RWPE1 (cell line): ENCODE measurements at places on chromosomes 2 and 18.

DNA sequence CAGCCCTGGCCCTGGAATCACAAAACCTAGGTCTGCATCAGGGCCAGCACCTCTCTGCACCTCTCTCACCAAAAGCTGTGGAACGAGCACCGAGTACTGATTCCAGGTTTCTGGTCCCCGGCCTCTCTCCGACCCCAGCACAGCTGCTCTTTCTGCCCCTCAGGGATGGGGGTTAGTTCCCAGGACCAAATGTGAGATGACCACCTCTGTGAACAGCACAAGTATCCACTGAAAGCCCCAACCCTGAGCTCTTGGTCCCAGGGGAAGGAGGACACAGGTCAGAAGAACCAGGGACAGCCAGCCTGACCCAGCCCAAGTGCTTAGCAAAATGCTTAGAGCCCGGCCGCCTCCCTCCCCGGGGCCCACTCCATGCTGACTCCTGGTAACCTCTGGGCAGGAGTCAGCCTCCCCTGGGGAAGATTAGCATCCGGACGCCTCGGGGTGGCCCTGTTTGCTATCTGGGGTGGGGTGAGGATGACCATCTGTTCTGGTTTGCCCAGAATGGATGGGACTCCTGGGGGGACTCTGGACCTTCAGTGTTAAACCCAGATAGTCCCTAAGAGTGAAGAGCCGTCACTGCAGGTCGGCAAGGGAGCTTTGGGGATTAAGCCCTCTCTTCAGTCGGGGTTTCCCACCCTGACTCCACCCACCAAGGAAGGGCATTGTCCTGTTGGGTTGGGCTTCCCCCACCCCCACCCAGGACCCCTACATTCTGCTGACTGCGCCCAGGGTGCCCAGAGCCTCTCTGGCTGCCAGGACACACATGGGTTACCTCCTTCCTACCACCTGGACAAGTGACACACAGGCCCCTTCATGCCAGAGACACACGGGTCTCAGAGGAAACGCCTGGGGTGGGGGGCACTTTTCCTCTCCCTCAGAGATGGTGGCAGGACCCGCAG lies 9.4 kb upstream of the GPR55 start:
- no peak for DNase-seq

GRCh38 chr2:42860319-42861094 lies 68.1 kb upstream of the HAAO start:
- DNase-seq = no peak

DNA sequence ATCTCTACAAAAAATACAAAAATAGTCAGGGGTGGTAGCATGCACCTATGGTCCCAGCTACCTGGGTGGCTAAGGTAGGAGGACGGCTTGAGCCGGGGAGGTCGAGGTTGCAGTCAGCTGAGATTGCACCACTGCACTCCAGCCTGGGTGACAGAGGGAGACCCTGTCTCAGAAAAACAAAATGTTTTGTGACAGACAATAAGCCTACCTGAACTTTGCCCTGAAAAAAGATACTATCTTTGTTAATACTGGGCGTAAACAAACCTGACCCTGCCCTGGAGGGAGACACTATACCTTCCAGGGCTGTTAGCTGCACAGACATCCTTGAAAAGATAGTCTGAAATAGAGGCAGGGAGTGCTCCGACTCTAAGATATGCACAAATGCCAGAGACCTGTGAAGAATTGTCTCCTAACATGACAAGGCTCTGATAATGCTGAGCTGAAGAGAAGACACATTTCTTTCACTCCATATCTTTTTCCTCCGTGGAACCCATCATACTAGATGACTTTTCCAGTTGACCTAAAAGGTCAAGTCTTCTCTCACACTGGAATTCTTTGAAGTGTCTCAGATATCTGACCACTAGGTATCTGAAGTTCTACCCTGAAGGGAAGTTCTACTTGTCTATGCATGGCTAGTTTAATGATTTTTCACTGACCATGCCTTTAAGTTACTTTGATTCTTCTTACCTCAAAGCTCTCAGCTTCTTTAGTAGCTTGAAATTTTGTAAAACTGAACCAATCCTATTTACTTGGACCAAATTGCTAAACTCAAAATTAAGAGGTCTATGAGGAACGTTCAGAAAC lies 20.9 kb upstream of the HK2 start:
- no peak for DNase-seq

GRCh38 chr18:11868230-11868629 lies 17.0 kb downstream of the CHMP1B start:
- DNase-seq = no peak

DNA sequence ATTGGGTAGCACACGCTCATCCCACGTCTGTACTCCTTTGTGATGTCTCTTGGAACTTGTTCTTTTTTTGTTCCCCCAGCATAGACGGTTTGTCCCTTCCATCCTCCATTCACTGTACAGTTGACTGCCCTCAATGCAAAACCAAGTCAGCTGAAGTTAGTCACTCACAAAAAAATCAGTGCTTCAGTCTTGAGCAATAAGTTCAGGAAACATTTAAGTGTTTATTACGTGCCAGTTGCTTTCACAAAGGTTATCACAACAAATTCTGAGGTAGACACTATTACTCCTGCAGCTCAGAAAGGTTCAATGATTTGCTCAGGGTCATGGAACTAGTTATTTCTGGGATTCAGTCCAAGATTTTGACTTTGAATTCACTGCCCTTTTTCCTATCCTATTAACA lies 102.2 kb downstream of the PDE1A start:
- no peak for DNase-seq

DNA sequence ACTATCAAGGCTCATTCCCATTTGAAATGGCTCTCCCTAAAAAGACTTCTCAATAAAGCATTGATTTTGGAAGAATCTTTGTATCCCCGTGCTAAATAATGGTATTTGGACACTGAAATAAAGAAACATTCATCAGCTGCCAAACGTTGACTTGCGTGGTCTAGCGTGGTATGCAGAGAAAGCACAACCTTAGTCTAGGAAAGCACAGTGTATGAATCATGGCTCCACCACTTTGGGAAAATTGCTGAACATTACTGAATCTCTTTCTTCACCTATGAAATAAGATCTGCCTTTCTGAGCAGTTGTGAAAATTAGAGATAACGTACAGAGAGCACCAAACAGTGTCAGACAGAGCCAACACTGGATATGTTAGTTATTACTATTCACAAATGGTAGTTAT lies 353.9 kb downstream of the SS18 start:
- no peak for DNase-seq
